Stimulated activated CD4-positive, alpha-beta T cell treated with anti-CD3 and anti-CD28 coated beads, Interleukin-1b, Interleukin-23, amount 100 ng/mL, for 4 hours (primary cell): ENCODE measurements at places on chromosomes 1 and 21.

DNA sequence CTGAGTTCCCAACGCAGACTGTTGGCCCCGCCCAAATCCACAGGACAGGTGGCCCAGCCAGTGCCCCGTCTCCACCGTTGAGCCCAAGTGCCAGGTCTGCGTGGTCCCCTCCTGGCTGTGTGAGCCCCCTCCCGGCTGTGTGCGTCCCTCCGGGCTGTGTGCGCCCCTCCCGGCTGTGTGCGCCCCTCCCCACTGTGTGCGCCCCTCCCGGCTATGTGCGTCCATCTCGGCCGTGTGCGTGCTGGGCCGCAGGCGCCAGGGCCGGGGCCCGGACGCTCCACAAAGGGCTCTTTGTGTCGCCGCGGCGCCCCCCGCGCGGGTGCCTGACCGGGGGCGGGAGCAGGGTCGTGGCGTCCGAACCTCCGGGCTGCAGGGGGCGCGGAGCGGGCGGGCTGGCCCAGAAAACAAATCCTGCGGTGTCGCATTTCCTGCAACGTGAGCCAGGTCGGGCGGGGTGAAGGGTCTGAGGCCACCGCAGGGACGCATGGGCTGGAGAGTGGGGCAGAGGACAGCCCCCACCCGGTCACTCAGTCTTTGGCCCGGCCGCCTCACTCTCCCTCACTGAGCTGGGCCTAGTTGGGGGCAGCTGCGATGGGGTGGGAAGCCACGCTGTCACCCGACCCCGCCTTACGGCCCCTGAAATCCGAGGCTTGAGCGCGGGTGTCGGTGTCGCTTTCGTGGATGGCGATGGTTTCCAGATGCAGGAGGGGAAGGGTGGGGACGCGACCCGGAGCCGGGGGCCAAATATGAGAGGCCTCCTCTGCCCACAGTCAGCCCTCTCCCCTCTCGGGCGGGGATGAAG, 18.8 kb downstream of the TNFRSF25 start:
- DNase-seq: no peak

DNA sequence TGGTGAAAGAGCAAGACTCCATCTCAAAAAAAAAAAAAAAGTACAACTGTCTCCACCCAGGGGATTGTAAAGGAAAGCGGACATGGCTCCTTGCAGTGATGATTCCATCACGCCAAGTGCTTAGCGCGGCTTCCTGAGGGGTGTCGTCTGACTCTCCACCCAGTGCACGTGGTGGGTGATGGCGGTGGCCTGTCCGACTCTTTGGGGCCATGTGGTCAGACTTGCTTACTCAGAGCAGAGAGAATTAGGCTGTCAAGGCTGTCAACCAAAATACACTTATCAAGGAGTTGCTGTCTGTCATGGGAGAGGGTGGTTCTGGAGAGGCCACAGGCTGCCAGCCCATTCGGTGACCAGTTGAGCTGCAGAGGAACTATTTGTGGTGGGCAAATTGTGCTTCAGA, 49.4 kb downstream of the PTPRF start:
- DNase-seq: no peak

- no peak for DNase-seq
Measured at GRCh38 chr1:106962591-106962990, 93.9 kb upstream of the PRMT6 start.

DNA sequence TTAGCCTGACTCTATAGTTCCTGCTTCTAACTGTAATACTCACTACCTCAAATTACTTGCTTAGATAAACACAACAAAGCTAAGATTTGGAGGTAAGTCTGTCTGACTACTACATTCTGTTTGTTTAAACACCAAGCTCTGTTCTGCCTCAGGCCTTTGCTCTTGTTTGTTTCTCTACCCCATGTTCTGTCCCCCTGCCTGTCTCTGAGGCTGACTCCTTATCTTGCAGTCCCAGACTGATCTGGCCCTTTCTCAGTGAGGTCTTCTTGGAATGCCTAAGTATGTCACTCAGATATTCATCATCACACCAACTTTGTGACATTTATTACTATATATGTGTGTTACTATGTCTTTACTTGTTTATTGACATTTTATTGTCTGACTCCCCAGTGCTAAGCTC, 425.5 kb downstream of the LMO4 start:
- DNase-seq: no peak

DNA sequence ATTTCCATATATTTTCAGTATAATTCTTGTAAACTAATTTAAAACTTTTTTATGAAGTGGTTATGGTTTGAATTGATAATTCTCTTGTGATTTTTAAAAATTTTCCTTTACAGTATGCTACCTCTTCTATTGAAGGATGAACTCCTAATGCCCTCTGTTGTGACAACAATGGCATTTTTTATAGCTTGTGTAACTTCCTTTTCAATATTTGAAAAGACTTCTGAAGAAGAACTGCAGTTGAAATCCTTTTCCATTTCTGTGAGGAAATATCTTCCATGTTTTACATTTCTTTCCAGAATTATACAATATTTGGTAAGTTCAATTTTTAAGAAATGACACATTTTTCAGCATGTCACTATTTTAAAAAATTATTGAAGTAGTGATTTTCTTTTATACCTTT, 61.4 kb downstream of the ALG6 start:
- DNase-seq: no peak

DNA sequence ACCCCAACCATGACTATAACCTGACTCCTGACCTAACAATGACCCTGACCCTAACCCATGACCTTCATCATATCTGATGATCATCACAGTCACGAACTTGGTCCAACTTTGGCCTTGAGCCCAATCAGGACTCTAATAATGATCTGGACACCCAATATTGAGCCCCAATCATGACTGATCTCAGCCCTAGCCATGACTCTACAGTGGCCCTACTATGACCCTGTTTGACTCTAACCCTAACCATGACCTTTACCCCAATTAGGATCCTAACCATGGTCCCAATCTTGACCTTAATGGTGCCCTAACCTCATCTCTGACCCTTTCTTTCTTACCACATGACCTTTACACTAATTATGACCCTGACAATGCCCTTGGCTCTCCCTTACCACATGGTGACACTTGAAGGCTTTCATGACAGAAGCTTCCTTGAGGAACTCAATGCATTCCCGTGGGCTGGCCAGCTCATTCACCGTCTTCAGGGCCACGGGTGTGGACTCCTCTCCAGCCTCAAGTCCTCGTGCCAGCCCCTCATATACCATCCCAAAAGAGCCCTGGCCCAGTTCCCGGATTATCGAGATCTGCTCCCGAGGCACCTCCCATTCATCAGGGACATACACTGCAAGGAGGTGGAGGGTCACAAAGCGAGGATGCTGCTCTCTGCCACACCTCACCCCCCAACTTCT, 16.2 kb downstream of the INSRR start:
- no peak for DNase-seq

DNA sequence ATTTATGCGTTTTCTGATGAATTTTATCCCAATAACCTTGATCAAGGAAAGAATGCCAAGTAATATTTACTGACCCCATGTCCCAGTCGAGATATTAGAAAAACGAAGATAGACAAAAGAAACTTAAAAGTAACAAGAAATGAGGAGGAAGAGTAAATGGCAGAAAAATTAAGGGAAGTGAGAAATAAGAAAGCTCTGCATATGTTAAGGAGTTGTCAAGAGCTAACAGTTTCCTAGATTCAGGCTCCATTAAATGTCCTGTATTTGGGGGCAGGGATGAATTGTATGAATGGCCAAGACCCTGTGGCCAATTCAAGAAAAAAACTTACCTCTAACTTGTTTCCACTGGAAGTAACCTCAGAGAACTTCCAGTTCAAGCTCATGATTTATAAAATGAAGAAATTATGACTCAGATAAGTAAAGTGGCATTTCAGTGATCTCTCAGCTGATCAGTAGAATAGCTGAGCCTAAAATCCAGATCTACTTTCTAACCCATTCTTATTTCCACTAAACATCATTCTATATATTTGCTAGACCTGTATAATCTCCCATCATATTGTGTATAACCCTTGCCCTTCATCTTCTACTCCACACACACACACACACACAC, 73.2 kb downstream of the ZC3H11B start:
- no peak for DNase-seq
